ENCODE measurements at places on chromosomes 1 and 21. TPM values are rescaled to one million over a fixed set of nuclear protein-coding genes. Genes with fewer than 3 reads are reported as not detected.

DNA sequence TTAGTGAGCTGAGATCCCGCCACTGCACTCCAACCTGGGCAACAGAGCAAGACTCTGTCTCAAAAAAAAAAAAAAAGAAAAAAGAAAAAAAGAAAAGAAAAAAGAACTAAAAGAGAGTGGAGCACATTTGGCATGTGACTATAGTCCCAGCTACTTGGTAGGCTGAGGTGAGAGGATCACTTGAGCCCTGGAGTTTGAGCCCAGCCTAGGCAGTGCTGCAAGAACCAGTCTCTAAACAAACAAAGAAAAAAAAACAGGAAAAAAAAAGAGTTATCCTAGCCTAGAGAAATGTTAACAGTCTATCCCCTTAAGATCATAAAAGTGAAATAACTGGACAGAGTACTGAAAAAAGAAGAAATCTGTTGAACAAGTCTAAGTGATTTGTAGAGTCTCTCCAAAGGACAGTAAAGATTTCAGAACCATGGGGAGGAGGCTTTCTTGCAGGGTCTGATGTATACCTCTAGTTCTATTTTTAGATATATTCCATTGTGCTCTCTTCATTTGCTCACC lies 4.5 kb upstream of the PRDX1 start:
- no peak for DNase-seq

DNA sequence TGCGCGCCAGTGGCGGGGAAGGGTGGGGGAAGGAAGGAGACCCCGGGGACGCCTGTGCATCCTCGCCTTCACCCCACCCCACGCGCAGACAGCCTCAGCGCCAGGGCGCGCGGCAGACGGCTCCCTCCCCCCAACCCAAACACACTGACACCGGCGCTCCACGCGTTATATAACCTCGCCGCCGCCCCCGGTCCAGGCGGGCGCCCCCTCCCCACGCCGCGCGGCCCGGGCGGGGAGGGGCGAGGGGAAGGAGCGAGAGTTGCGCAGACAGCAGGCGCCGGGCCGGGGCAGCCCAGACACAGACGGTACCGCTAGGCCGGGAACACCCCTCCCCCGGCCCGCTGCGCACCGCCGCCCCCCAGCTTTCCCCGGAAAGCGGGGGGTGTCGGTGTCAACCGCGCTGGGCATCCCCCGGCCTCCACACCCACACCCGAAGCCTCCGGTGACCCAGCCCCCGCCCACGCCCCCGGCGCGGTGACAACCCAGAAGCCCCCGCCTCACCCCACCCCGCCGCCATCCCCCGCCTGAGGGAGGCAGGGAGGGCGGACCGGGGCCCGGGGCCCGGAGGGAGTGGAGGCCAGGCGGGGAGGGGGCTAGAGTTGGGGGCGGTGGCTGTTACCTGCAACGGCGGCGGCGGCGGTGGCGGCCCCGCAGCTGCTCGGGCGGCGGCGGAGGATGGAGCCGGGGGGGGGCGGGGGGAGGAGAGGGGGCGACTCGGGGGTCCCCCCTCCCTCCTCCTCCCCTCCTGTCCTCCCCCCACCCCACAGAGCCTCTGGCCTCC lies 432 bp downstream of the AKT3 start:
- DNase-seq: no peak

VANGL2 gene
- 1.1 TPM for total RNA-seq

DNA sequence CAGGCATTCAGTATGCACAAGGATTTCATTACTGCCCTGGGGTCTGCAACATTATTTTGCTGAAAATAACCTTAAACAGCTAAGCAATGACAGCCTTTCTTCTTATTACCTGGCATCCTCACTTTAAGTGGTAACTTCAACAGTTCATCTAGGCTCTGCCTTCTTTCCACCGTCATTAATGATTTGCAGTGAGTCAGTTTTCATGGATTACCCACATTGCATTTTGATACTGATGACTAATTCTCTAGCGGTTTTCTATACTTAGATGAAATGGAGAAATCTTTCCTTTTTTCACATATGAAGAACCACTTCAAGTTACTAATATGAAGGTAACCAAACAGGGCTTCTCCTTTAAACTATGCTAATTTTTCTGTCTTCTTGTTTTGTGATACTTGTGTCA lies 226.9 kb upstream of the TMPRSS15 start:
- no peak for DNase-seq

GRCh38 chr1:83970114-83970513 lies 28.8 kb downstream of the TTLL7 start:
- DNase-seq: no peak

DNA sequence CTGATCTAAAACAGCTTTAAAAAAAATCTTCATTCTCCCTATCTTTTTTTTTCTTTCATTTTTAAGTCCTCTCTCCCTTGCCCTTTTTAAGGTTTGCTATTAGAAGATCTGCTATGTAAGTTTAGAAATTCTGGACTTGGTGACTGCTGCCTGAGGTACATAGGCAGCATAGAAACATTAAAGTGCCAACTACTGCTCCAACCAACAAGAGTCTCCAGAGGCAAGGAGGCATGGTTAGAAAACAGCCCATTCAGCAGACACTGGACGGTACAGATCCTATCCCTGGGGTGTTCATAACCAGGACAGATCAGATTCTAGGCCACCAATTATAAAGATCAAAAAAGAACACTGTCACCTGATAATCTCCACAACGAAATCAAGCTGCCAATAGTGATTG lies 36.6 kb downstream of the GPR3 start:
- no peak for DNase-seq

DNA sequence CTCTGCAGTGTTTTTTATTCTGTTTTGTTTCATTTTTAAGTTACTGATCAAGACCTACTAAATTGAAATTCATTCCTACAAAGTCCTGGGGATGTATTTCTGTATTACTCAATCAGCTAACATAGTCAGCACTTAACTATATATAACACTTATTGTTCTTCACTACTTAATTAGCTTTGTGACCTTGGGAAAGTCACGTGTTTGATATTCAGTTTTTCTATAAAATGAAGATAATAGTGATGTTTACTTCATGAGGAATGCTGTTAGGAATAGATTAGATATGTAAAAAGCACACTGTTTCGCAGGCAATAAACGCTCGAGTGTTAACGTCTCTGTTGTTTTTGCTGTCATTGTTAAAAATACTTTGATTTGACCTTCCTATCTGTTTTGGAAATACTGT lies 44.6 kb downstream of the CTTNBP2NL start:
- DNase-seq: no peak

GRCh38 chr1:67482733-67483482 lies 52.7 kb upstream of the SERBP1 start:
- no peak for DNase-seq

LDLRAD1 gene
- 0.30 TPM for total RNA-seq

DNA sequence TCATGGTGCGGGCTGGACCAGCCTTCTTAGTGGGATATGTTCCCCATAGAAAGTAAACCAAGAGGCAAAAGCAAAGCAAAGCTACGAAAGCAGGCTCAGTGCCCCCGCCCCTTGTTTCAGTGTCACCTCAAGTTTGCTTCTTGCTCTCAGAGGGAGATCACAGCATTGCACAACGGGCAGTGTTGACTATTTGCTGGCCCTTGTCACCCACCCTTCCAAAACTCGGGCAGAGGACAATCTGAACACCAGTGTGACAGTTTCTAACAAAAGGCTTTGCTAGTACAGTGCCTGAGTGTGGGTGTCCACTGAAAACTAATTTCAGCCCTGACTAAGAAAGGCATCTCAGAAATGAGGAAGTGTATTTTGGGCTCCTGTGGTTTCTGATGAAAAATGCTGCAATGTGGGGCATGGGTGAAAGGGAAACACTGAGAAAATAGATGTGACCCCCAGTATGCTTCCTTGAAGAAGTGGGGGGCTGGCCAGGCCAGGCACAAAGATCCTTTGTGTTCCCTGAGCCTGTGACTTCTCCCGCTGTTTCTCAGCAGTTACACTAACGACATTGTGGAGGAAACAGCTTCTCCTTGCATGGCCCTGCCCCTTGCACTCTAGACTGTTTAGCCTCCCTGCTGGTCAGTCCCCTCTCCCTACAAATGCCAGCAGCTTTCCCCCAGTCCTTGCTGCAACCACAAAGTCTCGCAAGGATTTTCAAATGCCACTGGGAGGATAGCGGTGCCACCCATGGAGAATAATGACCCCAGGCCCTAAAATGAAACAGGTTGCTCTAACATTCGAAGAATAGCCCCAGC lies 33.3 kb upstream of the KCNE1 start:
- DNase-seq: peak; percentile 40

GRCh38 chr1:53891678-53892077 lies 2.1 kb upstream of the YIPF1 start:
- DNase-seq: no peak

DNA sequence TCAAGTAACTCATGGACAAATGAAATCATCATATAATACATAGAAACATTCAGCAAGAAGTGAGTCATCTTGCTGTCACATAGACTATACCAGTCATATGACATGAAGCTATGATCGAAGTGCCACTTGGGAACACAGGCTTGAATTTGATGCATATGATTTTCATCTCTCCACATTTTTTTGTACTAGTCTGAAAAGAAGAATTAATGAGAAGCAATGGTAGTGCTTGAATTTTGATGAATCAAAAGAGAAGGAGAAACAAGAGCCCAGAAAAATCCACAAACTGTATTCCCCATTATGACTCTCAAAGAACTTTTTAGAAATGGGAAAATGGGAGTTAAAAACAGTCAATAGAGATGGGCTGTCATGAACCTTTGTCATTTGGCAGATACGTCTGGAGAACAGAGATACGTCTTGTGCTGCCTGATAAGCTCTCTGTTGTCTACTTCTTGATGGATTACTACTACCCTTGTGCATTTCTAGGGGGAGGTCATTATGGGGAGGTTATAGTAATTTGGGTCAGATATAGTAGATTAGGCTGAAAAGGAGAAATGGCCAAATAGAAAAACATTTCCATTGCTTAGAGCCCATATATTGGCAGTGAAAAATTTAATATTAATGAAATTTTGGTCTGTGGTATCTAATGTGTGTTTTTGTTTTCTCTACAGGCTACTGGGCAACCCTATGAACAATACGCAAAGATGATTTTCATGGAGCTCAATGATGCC lies 8.0 kb upstream of the LEPR start:
- no peak for DNase-seq

DNA sequence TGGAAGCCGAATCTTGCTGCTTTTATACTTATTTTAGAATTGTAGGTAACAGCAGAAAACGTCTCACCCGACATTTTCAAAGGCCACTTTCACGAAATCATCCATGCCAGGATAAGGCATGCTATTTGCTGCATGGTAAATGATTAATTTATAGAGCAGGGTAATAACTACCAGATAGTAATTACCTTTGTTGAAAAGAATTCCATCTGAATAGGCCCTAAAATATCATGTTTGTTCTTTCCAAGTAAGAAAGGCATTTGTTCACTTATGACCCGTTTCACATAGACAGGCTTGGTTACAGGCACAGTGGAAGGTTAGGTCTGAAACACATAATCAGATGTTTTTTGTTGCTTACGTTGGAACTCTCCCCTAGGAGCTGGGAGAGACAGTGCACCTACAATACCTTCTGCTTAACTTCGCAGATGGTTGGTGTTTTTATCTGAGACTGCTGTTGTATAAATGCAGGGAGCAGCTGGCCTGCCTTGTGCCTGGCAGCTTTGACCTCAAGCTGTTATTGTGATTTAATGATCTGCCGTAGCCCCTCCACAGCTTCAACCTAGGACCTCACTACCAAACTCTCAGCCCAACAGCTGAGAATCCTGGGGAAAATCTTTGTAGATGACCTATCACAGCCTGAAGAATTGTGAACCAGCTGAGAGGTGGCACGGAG lies 1.6 kb downstream of the SLC44A3 start:
- no peak for DNase-seq

- DNase-seq: no peak
Observed at GRCh38 chr1:247401310-247402119, 14.5 kb upstream of the NLRP3 start.

- DNase-seq: no peak
Observed at GRCh38 chr1:209621286-209621685, 30.9 kb downstream of the LAMB3 start.

HSF2BP gene
- total RNA-seq: 0.59 TPM

NUAK2 gene
- 3.0 TPM for total RNA-seq

CLCA4 gene
- total RNA-seq: not detected

DNA sequence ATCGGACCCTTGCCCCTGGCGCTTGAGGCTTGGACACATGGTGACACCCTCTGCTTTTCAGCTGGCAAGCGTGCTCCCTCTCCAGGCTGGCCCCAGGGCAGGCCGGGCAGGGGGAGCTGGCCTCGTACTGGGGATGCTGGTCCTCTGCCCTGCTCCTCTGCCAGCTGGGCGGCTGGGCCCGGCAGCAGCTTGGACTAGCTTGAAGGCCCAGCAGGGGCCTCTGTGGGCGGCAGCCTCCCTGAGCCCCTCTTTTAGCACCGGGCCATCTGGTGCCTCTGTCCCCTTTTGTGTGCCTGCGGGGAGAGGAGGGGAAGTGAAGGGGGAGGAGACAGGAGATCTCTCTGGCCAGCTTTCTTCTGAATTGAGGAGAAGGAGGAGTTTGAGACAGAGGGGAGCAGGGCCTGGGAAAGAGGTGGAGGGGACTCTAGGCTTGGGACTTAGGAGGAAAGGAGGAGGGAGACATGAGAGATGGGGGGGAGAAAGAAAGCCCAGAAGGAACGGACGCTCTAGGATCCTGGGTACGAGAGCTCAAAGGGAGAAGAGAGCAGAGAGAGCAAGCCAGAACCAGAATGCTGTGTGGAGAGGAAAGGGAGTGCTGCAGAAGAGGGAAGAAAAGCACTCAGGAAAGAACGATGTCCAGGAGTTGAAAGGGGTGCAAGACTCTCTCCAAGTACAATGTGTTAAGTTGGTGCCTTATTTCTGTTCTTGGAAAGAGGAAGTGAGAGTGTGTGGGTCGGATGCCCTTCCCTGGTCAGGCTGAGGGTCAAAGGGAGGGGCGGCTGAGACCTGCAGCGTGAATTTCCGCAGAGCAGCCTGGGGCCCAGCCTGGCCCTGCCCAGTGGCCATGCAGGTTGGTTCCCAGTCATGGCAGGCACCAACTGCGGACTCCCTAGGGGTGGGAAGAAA lies 40.3 kb downstream of the IER5 start:
- DNase-seq: no peak
